ENCODE measurements at places on chromosomes 11 and 22.

- no peak for DNase-seq
Observed at GRCh38 chr11:34416766-34417165, 22.0 kb upstream of the CAT start.

DNA sequence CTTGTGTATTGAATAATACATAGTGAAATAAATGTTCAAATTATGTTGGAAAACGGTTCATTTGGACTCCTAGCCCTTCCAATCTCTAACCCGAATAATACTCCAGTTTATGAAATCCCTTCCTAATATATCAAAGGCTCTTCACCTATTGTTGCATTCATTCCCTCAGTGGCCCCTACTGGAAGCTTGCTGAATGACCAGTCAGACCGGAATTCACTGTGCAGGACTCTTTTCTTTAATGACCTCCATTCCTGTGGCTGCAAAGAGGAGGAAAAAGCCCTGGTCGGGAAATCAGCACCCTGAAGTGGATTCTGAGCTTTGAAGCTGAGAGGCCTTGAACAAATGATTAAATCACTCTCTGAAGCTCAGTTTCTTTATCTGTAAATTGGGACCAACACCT lies 19.1 kb upstream of the RCN1 start:
- no peak for DNase-seq

DNA sequence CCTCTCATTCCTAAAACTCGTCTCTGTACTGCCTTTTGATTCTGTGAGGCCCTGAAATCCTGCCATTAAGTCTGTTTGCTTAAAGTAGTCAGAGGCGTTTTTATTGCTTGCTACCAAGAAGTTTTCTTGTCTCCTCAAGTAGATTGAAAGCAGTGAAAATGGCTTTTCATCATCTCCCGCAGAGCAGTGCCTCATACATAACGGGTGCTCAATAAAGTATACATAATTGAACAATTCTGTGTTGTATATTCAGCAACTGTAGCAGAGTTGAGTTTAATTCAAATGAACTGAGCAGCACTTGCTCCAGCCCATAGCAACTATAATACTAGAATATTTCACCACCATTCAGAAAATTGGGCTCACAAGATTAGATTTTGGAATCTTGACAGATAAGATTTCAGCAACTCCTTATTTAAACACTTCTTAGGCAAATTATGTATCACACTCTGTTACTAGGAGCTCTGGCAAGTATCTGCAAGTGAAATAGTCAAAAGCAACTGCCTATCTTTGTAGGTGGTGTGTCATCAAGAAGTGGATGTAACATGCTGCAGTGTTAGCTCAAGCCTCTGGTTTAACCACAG lies 20.0 kb downstream of the FIBIN start:
- no peak for DNase-seq

GRCh38 chr11:122671400-122671891 lies 15.9 kb downstream of the UBASH3B start:
- DNase-seq: no peak

DNA sequence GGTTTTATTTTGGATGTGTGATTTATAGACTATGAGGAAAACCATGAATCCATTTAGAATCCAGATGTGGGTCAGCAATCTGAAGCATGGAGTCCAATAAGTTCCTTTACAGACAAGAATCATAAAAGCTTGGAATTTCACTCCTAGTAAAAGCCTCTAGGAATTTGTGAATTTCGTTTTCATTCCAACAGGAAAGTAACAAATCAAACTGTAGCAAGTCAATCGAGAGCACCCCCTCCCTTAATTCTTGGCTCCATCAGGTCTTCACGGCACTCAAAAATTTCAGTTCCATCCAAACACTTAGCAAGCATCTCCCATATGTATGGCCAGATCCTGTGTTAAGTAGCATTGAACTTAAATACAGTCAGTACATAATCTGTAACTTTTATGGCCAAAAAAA lies 143.6 kb upstream of the POU2AF2 start:
- DNase-seq: no peak

- no peak for DNase-seq
Observed at GRCh38 chr11:77424644-77425043, 49.2 kb downstream of the PAK1 start.

DNA sequence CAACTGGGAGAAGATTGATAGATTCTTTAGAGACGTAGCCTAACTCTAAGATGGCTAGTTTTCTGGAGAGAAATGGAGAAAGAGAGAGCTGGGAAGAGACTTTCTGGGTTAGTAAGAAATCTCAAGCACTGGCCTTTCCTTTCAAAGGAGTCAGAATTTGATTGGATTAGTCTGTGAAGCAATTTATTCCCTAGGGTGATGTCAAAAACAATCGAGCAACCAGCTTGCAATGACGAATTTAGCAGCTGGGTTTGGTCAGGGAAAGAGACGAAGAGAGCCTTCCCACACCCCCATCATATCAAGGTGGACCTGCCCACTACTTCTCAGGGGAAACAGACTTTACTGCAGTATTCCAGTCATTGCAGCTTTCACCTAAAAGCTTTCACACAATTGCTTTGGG lies 10.8 kb downstream of the KRTAP5-6 start:
- no peak for DNase-seq

- DNase-seq: no peak
Observed at GRCh38 chr11:70532066-70532440, 133.7 kb downstream of the CTTN start.

DNA sequence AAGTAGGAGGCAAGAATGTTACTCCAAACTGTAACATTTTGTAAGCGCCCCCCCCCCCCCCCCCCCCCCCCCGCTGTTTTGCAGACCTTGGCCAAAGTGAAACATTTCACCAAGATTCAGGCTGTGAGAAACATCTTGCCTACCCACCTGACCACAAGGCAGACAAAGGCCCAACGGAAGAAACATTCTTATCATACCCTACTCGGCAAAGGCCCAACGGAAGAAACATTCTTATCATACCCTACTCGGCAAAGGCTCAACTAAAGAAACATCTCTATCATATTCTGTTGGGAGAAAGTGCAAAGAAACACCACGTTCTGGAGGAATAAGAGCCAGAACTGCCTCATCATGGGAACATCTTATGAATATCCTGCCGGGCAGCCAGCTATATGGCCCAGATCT lies 117.1 kb downstream of the JRKL start:
- DNase-seq: no peak

GRCh38 chr22:26428515-26429457 lies at the start of gene ASPHD2:
ASPHD2 (plus strand) TSS chr22:26429260; CDS start chr22:26433616, 4,356 bp downstream.
- peak; percentile 51 for DNase-seq

DNA sequence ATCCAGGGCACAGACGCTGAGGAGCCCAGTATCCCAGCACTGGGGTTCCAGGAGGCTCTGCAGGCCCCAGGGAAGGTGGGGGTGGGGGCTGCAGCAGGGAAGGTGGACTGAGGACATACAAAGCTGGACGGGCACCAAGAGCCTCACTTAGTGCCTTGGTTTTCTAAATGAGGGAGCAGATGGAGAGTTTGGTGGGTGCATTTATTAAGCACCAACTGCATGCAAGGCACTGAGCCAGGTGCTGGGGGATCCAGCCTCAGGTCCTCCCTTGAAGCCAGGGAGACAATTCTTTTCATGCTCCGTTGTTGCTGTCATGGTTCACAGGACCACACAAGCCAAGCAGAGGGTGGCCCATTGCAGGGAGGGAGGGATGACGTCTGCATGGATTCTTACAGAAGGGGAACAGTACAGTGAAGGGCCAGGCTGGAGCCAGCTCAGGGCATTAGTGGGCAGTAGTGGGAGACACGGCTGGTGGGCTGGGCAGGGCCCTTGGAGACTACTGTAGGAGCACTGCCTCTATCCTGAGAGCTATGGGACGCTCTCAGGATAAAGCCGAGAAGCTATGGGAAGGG lies 65.0 kb downstream of the MACROD1 start:
- no peak for DNase-seq

DNA sequence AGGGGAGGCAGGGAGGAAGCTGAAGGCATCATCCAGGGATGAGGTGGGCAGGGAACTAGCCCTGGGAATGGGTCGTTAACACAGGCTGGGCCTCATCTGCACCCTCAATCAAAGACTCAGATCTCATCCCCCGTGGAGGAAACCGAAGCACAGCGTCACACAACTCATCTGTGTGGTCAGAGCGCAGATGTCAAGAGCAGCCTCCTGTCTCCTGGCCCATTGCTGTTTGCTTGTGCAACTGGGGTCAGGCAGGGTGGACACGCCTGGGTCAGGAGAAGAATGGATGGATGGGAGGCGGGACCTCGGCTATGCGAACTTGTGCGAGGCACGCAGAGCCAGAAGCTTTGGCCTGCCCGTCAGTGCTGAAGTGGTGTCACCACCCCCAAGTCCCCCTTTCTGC lies 218.1 kb downstream of the CEP164 start:
- DNase-seq: no peak

DNA sequence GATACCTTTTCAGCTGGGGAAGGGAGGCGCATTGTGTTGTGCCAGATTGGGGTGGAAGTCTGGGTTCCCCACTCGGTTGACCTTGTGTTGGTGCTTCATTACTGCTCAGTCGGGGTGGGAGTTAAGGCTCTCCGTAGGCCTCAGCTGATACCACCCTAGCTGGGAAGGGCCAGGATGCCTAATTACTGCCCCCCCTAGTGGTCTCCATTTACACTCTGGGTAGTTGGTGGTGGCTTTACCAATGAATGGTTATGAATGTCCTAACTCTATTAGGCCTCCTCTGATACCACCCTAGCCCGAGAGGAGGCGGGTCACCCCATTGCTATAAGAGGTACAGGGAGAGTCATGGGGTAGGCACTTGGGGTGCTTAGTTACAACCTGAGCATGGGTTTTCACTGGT lies 27.5 kb upstream of the HIKESHI start:
- DNase-seq: no peak

DNA sequence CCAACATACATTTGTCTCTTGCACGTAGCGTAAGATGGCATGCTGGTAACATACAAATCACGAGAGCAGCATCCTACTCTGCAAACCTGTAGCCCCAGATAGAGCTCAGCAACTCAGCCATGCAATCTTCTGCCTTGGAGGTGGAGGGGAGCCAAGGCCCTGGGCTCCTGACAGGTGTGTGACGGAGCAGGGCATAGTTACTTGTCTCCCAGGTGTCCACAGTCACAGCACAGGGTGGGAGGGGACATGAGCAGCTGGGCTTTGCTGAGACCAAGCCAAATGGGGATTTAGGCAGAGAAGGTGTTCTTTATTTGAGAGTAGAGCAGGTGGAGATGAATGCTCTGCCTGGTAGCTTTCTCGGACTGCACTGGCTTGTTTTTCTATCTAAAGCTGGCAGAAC lies 111.7 kb downstream of the TEAD1 start:
- peak; percentile 86 for DNase-seq

DNA sequence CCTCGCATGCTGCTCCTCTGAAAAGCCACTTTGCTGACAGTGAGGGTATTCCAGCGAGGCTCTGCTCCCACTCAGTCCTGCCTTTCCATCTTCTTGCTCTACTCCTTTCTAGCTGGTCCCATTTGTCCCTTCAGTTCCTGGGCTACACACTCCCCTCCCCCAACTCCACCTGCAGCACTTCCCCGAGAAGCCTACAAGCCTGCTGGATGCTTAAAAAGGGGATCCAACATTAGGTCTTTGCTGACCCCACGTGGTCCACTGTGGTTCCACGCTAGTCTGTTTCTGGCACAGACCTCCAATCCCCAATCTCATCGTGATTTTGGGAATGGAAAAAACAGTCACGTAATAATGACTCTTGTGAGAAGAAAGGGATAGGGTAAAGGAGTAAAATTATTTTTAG lies 121.6 kb upstream of the SNX19 start:
- no peak for DNase-seq

- no peak for DNase-seq
Observed at GRCh38 chr11:46388619-46389449, 2.7 kb downstream of the CHRM4 start.

DNA sequence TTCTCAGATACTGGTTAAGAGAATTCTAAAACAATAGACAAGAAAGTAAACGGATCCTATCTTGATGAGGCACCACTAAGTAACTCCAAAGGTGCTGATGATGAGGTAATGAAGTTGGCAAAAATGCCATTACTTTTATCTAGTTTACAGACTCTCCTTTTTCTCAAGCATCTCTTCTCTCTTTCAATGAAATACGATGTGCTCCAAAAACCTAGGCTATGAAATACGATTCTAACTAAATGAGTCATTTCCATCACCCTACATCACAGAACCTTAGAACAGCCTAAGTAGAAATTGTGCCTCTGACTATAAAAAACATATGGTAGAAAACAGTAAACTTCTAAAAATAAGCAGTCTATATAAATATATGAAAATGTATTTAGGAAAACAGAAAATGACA lies 58.9 kb upstream of the ARHGAP32 start:
- DNase-seq: no peak

- no peak for DNase-seq
Observed at GRCh38 chr11:36376888-36377758, 81.0 kb downstream of the PRR5L start.

- no peak for DNase-seq
Observed at GRCh38 chr11:102438311-102439062, 14.1 kb downstream of the TMEM123 start.

- no peak for DNase-seq
Observed at GRCh38 chr11:123371506-123372297, 58.4 kb upstream of the GRAMD1B start.

GRCh38 chr22:43094085-43094484 lies 4.9 kb upstream of the TTLL1 start:
- DNase-seq: peak; percentile 23

- no peak for DNase-seq
Observed at GRCh38 chr11:122697636-122698167, 42.2 kb downstream of the UBASH3B start.

GRCh38 chr22:25663654-25664053 lies 78.3 kb upstream of the MYO18B start:
- peak; percentile 19 for DNase-seq

DNA sequence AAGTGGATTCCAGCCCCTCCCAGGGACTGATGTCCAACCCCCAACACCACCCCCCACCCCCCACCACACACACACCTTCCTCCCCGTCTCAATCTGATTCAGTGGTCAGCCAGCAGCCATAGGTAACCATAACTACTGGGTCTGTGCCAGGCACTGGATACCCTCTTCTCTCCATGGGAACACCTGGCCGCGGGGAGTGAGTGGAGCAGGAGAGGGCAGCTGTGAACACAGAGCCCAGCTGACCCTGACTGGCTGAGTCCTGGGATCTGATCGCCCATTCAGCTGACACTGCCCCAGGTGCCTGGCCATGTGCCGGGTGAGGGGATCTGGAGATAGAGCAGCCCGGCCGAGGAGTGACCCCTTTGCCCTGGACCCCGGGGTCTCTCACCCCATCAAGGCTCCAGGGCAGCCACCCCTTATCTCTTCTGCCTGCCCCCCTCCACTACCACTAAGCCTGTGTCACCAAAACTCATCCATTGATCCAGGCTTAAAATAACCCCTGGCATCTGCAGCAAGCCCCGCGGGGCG lies 2.6 kb upstream of the SHISA8 start:
- DNase-seq: peak; percentile 84

All from NCI-H2029 (cell line).